ENCODE measurements at places on chromosomes 2 and 18. TPM values are rescaled to one million over a fixed set of nuclear protein-coding genes. Genes with fewer than 3 reads are reported as not detected.

PLGLB2 gene
- polyA plus RNA-seq, result 0.12 TPM

DNA sequence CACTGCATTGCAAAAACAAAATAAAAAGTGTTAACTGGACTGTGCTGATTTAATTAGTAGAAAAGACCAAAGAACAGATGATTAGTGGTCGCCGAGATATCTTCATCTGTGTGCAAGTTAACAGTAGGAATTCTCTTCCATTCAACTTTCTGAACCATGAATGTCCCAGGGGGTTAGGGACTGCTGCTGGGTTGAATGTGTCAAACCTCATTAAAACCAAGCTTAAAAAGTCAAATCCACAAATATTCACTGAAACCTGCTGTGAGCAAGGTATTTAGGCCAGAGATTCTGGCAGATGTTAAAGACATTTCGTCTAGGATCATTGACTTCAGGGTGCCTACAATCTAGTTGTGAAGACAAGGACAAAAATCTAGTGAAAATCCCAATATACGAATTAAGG lies 58.7 kb downstream of the STPG4 start:
- no peak for DNase-seq
- no peaks in the 10 kb centered on the region for H3K27me3 ChIP-seq
- no peaks in the 10 kb centered on the region for H3K4me1 ChIP-seq
- no peak overlapping the region for H3K27ac ChIP-seq

- H3K27ac ChIP-seq, result no peak overlapping the region
- DNase-seq, result peak; percentile 84
- no peaks in the 10 kb centered on the region for H3K36me3 ChIP-seq
- peaks cover 11% of the 10 kb centered on the region for H3K4me1 ChIP-seq
Observed at GRCh38 chr18:36786686-36787085, 42.1 kb downstream of the TPGS2 start.

DNA sequence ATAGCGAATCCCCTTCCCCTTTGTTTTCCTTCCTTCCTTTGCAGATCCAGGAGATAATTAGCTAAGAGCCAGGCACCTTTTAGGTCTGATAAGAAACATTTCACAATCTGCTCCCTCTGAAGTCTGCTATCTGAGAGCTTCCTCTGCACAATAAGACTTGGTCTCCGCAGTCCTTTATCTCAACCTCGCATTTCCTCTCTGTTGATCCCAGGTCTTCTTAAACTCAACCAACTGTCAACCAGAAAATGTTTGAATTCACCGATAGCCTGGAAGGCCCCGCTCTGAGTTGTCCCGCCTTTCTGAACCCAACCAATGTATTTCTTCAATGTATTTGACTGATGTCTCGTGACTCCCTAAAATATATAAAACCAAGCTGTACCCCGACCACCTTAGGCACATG lies 78.4 kb upstream of the CTDP1 start:
- H3K27me3 ChIP-seq, result peaks cover 20% of the 10 kb centered on the region
- H3K4me1 ChIP-seq, result no peaks in the 10 kb centered on the region
- H3K4me3 ChIP-seq, result no peak overlapping the region
- H3K27ac ChIP-seq, result no peak overlapping the region
- no peaks in the 10 kb centered on the region for H3K36me3 ChIP-seq

GRCh38 chr2:98212092-98213000 lies 125.4 kb downstream of the VWA3B start:
- no peak for DNase-seq
- H3K27ac ChIP-seq, result no peak overlapping the region
- no peak overlapping the region for H3K4me3 ChIP-seq
- H3K4me1 ChIP-seq, result no peaks in the 10 kb centered on the region

GRCh38 chr18:62370366-62370765 lies 45.3 kb downstream of the TNFRSF11A start:
- H3K27ac ChIP-seq, result no peak overlapping the region
- no peaks in the 10 kb centered on the region for H3K36me3 ChIP-seq
- no peak overlapping the region for H3K4me3 ChIP-seq
- H3K4me1 ChIP-seq, result no peaks in the 10 kb centered on the region
- H3K27me3 ChIP-seq, result no peaks in the 10 kb centered on the region

TXNDC2 gene
- not detected for polyA plus RNA-seq

- H3K36me3 ChIP-seq, result no peaks in the 10 kb centered on the region
- H3K4me1 ChIP-seq, result peaks cover 30% of the 10 kb centered on the region
- H3K27ac ChIP-seq, result peak overlapping the region; percentile 72
- no peak overlapping the region for H3K4me3 ChIP-seq
- H3K27me3 ChIP-seq, result no peaks in the 10 kb centered on the region
- no peak for DNase-seq
Observed at GRCh38 chr2:15448250-15448839, 112.8 kb downstream of the NBAS start.

- H3K27me3 ChIP-seq, result no peaks in the 10 kb centered on the region
- no peak overlapping the region for H3K4me3 ChIP-seq
- H3K36me3 ChIP-seq, result no peaks in the 10 kb centered on the region
- H3K4me1 ChIP-seq, result no peaks in the 10 kb centered on the region
- no peak overlapping the region for H3K27ac ChIP-seq
- no peak for DNase-seq
Observed at GRCh38 chr18:78777992-78778391, 201.6 kb upstream of the SALL3 start.

TEX44 gene
- polyA plus RNA-seq, result not detected

HEATR5B gene
- 4.1 TPM for polyA plus RNA-seq

GPR39 gene
- not detected for polyA plus RNA-seq

DNA sequence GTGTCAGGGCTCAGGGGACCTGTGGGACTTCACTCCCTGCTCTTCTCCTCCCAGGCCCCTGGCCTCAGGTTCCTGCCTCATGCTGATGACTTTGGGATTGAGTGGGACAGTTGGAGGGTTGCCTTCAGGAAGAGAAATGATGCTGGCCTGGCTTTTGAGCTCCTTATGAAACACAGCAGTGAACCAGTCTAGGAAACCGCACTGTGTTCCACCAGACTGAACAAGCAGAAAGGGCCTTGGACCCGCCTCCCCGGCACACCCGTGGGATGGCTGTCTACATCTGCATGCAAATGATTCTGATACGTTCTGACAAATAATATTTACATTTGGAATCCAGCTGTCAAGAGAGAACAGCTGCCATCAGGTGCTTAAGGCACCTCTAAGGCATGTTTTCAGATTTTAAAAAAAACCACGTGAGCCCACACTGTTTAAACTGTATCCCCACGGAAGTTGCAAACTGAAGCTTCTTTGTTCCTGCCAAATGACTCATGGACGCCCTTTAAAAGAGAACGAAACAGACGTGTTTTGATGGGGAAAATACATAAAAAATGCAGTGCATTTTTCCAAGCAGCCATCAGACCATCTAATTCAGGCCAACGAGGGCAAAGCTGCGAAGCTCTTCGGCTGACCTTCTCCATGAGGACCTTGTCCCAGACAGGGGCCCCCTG lies 27.6 kb upstream of the ASAP2 start:
- H3K27ac ChIP-seq, result peak overlapping the region; percentile 32
- peak; percentile 55 for DNase-seq
- H3K36me3 ChIP-seq, result no peaks in the 10 kb centered on the region
- no peaks in the 10 kb centered on the region for H3K4me1 ChIP-seq
- no peak overlapping the region for H3K4me3 ChIP-seq

KANSL1L gene
- polyA plus RNA-seq, result 6.3 TPM

- peaks cover 4% of the 10 kb centered on the region for H3K36me3 ChIP-seq
- no peak overlapping the region for H3K4me3 ChIP-seq
- no peak for DNase-seq
Observed at GRCh38 chr2:42618116-42618515, 49.7 kb downstream of the MTA3 start.

SLC19A3 gene
- 0.27 TPM for polyA plus RNA-seq

CCDC178 gene
- 0.06 TPM for polyA plus RNA-seq

DNA sequence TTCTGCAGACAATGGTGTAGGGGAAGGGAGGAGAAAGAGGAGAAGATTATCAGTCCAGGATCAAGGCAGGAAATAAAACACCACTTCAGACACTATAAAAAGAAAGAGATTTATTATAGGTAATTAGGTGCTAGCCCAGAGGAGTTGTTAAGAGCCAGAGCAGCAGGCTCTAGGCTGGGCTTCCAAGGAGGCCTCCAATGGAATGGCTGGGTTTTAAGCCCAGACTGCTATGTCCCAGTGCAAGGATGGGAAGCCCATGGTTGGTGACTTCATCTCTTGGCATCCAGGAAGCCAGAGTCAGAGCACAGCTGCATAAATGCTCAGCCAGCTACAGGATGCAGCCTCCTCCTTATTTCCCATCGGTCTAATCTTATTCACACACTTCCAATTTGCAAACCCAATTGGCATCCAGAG lies 95.6 kb downstream of the LAMA3 start:
- no peaks in the 10 kb centered on the region for H3K4me1 ChIP-seq
- H3K36me3 ChIP-seq, result peaks cover 4% of the 10 kb centered on the region
- no peak overlapping the region for H3K4me3 ChIP-seq
- no peak overlapping the region for H3K27ac ChIP-seq

DNA sequence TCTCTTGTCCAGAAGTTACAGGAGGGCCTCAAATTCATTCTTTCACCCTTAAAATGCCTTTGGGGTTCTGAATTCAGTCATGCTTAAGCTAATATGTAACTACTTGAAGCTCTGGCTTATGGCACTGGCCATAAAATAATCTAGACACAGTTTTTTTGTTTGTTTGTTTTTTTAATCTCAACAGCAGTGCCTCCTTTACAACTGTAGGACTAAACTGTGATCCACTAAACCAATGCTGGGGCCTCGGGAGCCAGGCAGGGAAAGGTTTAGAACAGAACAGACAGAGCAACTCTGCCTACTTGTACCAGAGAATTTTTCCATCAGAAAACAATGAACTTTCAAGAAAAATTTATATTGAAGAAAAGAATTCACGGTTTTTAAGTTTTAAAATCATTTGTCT lies 1.7 kb downstream of the STAM2 start:
- H3K27ac ChIP-seq, result no peak overlapping the region
- H3K36me3 ChIP-seq, result no peaks in the 10 kb centered on the region
- no peak for DNase-seq
- H3K4me3 ChIP-seq, result peak overlapping the region; percentile 75
- no peaks in the 10 kb centered on the region for H3K27me3 ChIP-seq
- peaks cover 37% of the 10 kb centered on the region for H3K4me1 ChIP-seq

- no peaks in the 10 kb centered on the region for H3K27me3 ChIP-seq
- no peak for DNase-seq
- H3K36me3 ChIP-seq, result no peaks in the 10 kb centered on the region
- no peak overlapping the region for H3K27ac ChIP-seq
Observed at GRCh38 chr2:128214251-128214650, 104.4 kb downstream of the HS6ST1 start.

BOD1L2 gene
- polyA plus RNA-seq, result not detected

GRCh38 chr2:131011486-131011885 lies 81.8 kb downstream of the FAM168B start:
- no peak overlapping the region for H3K27ac ChIP-seq
- H3K4me3 ChIP-seq, result no peak overlapping the region
- no peaks in the 10 kb centered on the region for H3K4me1 ChIP-seq
- no peaks in the 10 kb centered on the region for H3K36me3 ChIP-seq

GRCh38 chr2:9554921-9555296 lies 721 bp downstream of the ADAM17 start:
- peak overlapping the region; percentile 93 for H3K4me3 ChIP-seq
- H3K27ac ChIP-seq, result peak overlapping the region; percentile 96
- H3K27me3 ChIP-seq, result no peaks in the 10 kb centered on the region

CYTIP gene
- 0.21 TPM for polyA plus RNA-seq

DNA sequence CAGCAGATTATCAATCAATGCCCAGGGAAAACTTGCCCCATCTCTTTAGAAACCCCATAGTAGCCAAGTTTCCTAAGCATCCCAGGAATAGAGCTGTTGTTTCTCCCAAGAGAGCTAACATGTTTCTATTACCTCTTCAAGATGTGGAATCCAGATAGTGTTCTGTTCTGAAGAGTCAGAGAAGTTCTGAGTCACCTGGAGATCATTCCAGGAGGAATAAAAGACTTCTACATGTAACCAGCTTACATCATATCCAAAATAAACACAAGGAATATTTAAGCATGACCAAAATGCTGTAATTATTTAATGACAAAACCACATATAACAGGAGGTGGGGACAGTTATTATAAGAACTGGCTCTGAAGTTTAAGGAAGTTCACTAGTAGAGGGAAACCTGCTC lies 51.0 kb upstream of the GORASP2 start:
- peaks cover 4% of the 10 kb centered on the region for H3K4me1 ChIP-seq
- H3K4me3 ChIP-seq, result no peak overlapping the region
- no peak for DNase-seq
- no peaks in the 10 kb centered on the region for H3K36me3 ChIP-seq

GRCh38 chr2:105969552-105969951 lies 224.5 kb downstream of the UXS1 start:
- H3K27me3 ChIP-seq, result no peaks in the 10 kb centered on the region
- DNase-seq, result no peak
- H3K36me3 ChIP-seq, result no peaks in the 10 kb centered on the region
- H3K4me1 ChIP-seq, result no peaks in the 10 kb centered on the region

GRCh38 chr18:3118195-3119010 lies 101.4 kb downstream of the MYOM1 start:
- H3K27ac ChIP-seq, result no peak overlapping the region
- H3K27me3 ChIP-seq, result no peaks in the 10 kb centered on the region
- no peak for DNase-seq
- peaks cover 86% of the 10 kb centered on the region for H3K36me3 ChIP-seq

GRCh38 chr2:71791501-71792135 lies 338.3 kb downstream of the DYSF start:
- no peak for DNase-seq
- no peaks in the 10 kb centered on the region for H3K36me3 ChIP-seq
- no peak overlapping the region for H3K4me3 ChIP-seq
- H3K27me3 ChIP-seq, result no peaks in the 10 kb centered on the region
- no peak overlapping the region for H3K27ac ChIP-seq
- H3K4me1 ChIP-seq, result no peaks in the 10 kb centered on the region

GRCh38 chr2:137115081-137115794 lies 349.9 kb downstream of the THSD7B start:
- DNase-seq, result no peak
- H3K27ac ChIP-seq, result no peak overlapping the region
- no peaks in the 10 kb centered on the region for H3K4me1 ChIP-seq
- no peaks in the 10 kb centered on the region for H3K36me3 ChIP-seq
- H3K27me3 ChIP-seq, result no peaks in the 10 kb centered on the region
- no peak overlapping the region for H3K4me3 ChIP-seq

DNA sequence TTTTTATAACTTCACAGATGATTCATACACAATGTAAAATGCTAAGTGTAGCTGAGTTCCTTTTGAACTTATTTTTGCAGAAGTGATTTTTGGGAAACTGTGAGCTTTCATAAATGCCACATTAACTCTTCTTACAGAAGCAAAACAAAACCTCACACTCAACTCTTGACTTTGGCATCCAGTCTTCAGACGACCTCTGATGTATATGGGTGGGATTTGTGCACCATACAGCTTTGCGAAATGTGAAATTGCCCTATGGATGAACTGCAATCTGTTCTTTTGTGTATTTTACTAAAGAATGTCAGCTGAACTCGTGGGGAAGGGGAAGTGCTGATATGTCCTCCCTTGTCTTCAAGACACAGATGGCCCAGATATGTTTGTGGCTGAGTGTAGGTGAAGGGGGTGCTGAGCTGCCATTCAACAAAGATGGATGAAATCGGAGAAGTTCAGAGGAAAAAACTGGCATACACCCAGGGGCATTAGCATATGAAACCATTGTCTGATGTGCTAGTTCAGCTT lies 218.3 kb downstream of the PTGR3 start:
- DNase-seq, result no peak
- H3K36me3 ChIP-seq, result no peaks in the 10 kb centered on the region
- H3K4me1 ChIP-seq, result no peaks in the 10 kb centered on the region
- no peak overlapping the region for H3K4me3 ChIP-seq

GRCh38 chr2:128500138-128500800 lies 181.6 kb upstream of the HS6ST1 start:
- H3K4me3 ChIP-seq, result no peak overlapping the region
- no peak overlapping the region for H3K27ac ChIP-seq
- no peaks in the 10 kb centered on the region for H3K36me3 ChIP-seq
- H3K4me1 ChIP-seq, result no peaks in the 10 kb centered on the region
- no peaks in the 10 kb centered on the region for H3K27me3 ChIP-seq

ASAP2 gene
- polyA plus RNA-seq, result 2.0 TPM

- H3K4me1 ChIP-seq, result no peaks in the 10 kb centered on the region
- H3K27me3 ChIP-seq, result peaks cover 9% of the 10 kb centered on the region
- no peak for DNase-seq
- H3K27ac ChIP-seq, result no peak overlapping the region
- H3K4me3 ChIP-seq, result no peak overlapping the region
Observed at GRCh38 chr18:36181441-36181840, 5.9 kb upstream of the MOCOS start.
